ENCODE measurements at places on chromosomes 13 and 19.

- no peak for DNase-seq
Observed at GRCh38 chr19:14113762-14114414, 3.7 kb downstream of the PRKACA start.

DNA sequence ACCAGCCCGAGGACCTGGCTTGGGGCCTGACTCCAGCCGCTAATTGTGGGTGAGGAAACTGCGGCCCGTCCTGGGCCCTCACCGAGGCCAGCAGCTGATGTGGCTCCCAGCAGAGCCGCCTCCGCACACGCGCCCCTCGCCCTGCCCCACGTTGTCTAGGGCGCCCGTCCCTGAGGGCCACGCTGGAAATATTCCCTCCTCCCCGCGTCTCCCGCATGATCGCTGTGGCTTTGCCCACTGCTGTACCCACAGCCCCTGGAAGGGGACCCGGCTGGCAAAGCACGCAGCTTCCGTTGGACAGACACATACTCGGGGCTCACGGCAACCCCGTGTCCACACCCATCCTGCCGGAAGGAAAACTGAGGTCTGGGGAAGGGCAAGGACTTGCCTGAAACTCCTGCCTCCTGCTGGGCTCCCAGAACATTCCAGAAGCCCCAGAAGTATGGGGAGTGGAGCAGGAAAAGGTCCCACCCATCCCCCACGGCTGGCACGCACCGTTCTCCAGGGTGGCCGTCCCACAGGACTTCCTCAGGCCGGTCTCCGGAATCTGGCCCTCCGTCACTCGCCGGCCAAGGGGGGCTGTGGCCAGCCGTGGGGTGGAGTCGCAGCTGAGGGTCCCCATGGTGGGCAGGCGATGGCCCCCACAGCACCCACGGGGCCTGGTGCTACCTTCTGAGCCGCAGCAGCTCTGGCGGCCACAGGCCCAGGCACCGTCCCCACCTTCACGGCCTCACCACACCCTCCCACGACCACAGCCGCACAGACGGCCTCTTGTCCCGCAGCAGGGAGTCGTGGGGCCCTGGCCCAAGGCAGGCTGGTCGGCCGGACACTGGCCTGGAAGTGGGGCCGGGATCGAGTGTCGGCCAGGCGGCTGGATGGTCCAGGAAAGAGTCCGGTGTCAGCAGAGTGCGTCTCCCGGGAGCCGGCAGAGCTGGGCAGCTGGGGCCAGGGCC is 13.6 kb upstream of the SHC2 start:
- DNase-seq, result no peak

DNA sequence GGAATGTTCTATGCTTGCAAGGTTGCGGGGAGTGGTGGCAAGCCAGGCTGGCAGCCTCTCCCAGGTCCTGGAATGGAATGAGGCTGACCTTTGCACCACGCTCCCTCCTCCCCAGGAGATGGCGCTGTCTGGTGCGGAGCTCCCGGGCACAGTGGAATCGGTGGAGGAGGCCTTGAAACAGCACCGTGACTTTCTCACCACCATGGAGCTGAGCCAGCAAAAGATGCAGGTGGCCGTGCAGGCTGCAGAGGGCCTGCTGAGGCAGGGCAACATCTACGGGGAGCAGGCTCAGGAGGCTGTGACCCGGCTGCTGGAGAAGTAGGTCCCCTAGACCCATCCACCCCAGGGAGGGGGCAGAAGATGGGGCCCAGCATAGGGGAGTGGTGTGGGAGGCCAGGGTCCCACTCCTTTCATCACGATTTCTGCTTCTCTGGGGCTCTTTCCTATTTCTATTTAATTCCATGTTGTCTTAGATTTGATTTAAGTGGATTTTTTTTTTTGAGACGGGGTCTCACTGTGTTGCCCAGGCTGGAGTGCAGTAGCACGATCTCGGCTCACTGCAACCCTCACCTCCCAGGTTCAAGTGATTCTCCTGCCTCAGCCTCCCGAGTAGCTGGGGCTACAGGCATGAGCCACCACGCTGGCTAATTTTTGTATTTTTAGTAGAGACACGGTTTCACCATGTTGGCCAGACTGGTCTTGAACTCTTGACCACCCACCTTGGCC is 53.2 kb upstream of the SHKBP1 start:
- DNase-seq, result peak; percentile 25

DNA sequence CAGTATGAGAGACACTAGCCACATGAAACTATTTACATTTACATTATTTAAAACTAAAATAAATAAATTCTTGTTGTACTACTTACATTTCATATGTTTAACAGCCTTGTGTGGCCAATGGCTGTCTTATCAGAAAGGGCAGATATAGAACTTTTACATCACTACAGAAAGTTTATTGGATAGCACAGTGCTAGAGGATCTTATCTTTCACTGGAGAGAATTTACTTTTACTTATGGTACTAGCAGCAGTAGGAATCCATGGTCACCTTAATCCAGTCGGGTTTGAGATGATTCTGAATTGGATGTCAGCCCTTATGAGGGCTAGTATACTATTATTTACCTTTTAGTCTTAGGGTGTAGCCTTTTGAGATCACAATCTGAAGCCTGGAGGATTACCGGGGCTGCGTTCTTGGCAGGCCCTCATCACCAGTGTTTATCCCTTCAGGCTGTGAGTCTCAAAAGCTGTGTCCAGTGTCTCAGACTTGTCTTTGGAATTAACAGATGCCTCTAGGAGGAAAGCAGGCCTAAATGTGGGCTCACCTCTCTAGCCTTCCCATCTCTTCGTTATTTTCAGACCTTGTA is 21.7 kb downstream of the IFT88 start:
- no peak for DNase-seq

DNA sequence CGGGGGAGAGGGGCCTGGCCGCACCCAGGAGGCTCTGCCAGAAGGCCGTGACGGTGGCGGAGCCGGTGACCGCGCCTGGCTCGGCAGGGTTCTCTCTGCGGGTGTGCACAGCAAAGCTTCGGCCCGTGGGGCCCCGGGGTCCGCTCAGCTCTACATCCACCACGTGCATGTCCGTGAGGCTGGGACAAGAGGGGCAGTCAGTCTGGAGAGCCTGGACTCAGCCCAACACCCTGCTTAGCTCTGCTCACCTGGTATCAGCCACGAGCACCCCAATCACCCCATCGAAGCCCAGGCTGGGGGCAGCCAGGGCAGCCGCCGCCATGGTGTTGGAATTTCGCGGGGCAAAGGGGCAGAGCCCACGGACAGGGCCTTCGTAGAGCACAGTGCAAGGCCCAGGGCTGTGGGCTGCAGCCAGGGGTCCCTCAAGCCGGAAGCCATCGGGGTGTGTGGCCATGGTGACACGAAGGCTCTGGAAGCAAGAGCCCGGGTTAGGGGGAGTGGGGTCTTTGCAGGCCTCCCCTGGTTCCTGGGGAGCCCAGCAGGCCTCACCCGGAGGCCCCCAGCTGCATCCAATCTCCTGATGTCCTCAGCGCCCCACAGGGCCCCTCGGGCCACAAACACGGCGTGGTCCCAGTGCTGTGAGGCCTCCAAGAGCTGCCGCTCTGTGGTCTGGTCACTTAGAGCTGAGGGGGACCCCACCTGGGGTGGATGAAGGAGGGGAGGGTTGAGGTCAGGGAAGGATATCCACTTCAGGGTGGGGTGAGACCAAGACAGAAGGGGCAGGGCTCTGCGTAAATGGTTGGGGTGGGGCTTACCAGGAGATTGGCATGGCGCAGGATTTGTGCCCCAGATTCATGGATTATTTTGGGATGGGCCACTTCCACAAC is 1.4 kb downstream of the ASPDH start:
- no peak for DNase-seq

DNA sequence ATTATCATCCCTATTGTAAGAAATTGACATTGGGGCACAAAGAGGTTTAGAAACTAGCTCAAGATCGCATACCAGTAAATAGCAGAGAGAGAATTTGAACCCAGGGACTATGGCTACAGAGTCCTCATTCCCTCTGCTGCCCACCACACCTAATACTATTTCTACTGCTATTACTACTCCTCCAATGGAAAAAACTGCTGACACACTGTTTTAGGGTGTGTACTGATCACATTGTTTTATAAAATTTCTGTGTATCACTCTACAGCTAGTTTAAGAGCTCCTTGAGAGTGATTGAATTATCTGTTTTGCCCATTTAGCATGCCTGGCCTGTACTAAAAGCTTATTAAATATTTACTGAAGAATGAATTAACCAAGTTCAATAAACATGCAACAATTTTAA is 552.4 kb downstream of the GPC5 start:
- no peak for DNase-seq

DNA sequence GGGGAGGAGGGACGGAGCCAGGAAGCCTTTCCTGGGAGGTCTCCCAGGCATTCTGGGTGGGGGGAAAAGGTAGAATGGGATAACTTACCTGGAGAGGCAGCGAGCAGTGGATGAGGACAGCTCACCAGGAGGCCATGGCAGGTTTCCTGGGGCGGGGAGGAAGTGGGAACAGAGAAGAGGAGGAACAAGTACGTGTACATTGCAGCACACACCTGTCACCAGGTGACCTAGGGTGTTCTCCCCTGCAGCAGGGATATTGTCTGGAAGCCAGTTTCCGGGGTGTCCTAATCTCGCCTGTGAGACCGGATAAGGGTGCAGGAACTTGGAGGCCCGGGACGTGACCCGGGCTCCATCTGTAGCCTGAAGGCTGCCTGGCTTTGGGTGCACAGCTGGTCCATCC is at the start of gene FUT3:
TSS of gene FUT3 (minus strand) at position 148 of the 400 bp plus-strand sequence.
- no peak for DNase-seq

DNA sequence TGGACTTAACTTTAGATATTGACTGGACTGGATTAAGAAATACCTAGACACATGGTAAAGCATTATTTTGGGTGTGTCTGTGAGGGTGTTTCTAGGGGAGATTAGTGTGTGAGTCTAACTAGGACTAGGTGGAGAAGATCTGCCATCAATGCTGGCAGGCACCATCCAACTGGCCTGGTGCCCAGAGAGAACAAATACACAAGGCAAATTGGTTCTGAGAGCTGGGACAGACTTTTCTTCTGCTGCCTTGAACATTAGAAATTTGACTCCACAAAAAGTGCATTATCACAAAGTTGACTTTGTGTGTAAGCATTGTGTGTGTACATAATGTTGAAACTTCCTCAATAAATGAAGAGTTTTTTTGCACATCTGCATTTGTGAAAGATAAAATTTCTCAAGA is 522.1 kb downstream of the SUCLA2 start:
- no peak for DNase-seq

- no peak for DNase-seq
Observed at GRCh38 chr13:30156270-30156669, 151.1 kb downstream of the KATNAL1 start.

GRCh38 chr19:18629166-18630088 is 7.4 kb upstream of the KLHL26 start:
- no peak for DNase-seq

DNA sequence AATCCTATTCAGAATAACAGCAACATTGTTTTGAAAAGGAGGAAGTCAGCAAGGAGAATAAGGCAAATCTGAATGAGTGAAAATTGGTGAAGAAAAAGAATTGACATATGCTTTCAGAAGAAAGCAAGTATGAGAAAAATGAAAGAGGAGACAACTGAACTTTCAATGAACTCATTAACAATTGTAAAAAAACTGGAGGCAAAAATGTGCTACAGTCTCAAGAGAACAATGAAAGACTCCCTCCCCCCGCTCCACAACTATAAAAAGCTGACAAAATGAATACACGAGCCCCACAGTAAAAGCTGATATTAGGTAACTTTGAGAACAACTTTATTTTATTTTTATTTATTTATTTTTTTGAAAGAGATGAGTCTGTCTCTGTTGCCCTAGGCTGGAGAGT is 373.1 kb downstream of the DIAPH3 start:
- DNase-seq, result peak; percentile 62

GRCh38 chr19:41384351-41384750 is 8.0 kb downstream of the TMEM91 start:
- no peak for DNase-seq
